Neural crest cell (in vitro differentiated cells): ENCODE measurements at places on chromosomes 4 and X.

DNA sequence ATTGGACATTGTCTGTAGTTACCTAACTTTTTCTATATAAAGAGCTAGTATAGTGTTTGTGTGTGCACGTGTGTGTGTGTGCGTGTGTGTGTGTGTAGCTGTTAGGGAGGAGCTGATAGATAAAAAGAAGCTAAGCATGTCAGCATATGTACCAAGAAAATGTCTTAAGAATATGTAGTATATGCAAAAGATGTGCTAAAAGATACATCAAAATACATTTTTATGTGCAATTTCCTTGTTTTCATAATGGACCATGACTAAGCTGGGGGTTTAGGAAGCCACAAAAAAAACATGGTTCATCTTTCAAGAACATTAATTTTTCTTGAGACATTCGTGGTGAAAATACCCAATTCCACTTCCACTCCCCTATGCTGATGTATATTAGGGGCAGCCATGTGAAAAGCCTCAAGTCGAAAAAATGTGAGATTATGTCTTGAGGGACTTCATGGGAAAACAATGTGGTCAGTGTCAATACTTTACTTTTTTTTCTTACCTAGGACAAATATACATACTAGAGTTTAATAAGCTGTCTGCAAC is 1599.7 kb downstream of the ARAP2 start:
- H3K36me3 ChIP-seq, result peaks cover 4% of the 10 kb centered on the region
- H3K4me3 ChIP-seq, result no peak overlapping the region
- H3K27me3 ChIP-seq, result no peaks in the 10 kb centered on the region
- DNase-seq, result no peak

GRCh38 chr4:180189666-180190065 is 2053.5 kb upstream of the TENM3 start:
- H3K27ac ChIP-seq, result no peak overlapping the region
- no peaks in the 10 kb centered on the region for H3K36me3 ChIP-seq
- H3K4me1 ChIP-seq, result no peaks in the 10 kb centered on the region
- H3K4me3 ChIP-seq, result no peak overlapping the region
- no peaks in the 10 kb centered on the region for H3K27me3 ChIP-seq
- DNase-seq, result no peak

GRCh38 chr4:97396097-97396496 is 747.2 kb downstream of the STPG2 start:
- no peak overlapping the region for H3K27ac ChIP-seq
- no peak for DNase-seq
- peaks cover 9% of the 10 kb centered on the region for H3K4me1 ChIP-seq
- H3K36me3 ChIP-seq, result peaks cover 6% of the 10 kb centered on the region
- H3K4me3 ChIP-seq, result no peak overlapping the region
- H3K27me3 ChIP-seq, result no peaks in the 10 kb centered on the region

GRCh38 chrX:1883772-1884171 is 268.9 kb downstream of the ASMT start:
- H3K4me1 ChIP-seq, result peaks cover 5% of the 10 kb centered on the region
- DNase-seq, result no peak
- H3K36me3 ChIP-seq, result peaks cover 3% of the 10 kb centered on the region
- no peaks in the 10 kb centered on the region for H3K27me3 ChIP-seq
- no peak overlapping the region for H3K27ac ChIP-seq

GRCh38 chr4:99321241-99322191 is at the start of gene ADH1B:
ADH1B (minus strand) TSS chr4:99321401; CDS start chr4:99321331, 70 bp downstream.
- H3K27ac ChIP-seq, result peak within 1 kb of the TSS; percentile 76
- H3K36me3 ChIP-seq, result peaks cover 3% of the 10 kb centered on the region
- H3K4me1 ChIP-seq, result peaks cover 13% of the 10 kb centered on the region
- no peaks in the 10 kb centered on the region for H3K27me3 ChIP-seq
- DNase-seq, result no peak
- no peak within 1 kb of the TSS for H3K4me3 ChIP-seq

- DNase-seq, result no peak
- no peak overlapping the region for H3K27ac ChIP-seq
- H3K36me3 ChIP-seq, result peaks cover 23% of the 10 kb centered on the region
These were observed 116.4 kb downstream of the AFF1 start for GRCh38 chr4:87051121-87051713.

- no peaks in the 10 kb centered on the region for H3K36me3 ChIP-seq
- H3K27me3 ChIP-seq, result no peaks in the 10 kb centered on the region
- no peaks in the 10 kb centered on the region for H3K4me1 ChIP-seq
- DNase-seq, result no peak
These were observed 14.5 kb upstream of the ETNPPL start for GRCh38 chr4:108777388-108777787.
